ENCODE measurements at places on chromosomes 4 and X.
A peak's percentile ranks its signal among the peaks of the same experiment; 100 is the strongest.

DNA sequence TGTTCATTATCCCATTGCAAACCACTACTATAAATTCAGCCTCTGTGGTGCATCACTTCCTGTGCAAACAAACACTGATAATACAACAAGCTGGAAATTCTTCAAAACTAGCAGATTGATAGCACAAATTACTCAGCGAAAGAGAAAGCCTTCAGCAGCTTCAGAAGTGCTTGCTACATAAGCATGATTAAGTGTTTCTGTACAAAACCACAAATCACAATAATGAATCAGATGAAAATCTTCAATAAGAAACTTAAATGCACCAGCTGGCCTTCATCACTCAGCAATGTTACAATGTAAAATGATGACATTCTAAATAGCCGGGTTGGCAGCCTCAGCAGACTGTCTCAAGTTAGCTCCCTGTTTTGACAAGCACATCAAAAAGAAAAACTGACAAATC is 262.2 kb downstream of the SPOCK3 start:
- DNase-seq = no peak

- DNase-seq = no peak
Measured at GRCh38 chrX:40531056-40531826, 49.5 kb upstream of the ATP6AP2 start.

GRCh38 chr4:183157215-183157614 is 58.2 kb downstream of the WWC2 start:
- DNase-seq = no peak

DNA sequence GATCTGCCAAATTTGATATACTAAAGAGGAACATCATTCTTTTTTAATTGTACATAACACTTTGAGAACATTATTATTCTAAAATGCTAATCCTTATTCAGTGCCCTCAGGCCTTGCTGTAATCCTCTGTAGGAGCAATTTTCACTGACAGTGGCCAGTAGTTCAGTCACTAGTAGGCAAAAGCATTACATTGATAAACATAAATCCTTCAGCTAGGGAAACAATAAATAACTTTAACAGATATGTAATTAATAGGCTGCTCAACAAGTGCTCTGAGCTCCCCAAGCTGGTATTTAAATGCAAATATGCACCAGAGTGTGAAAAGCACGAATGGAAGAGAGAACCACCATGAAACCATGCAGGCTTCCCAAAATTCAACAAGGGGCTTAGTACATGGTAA is 77.7 kb upstream of the FAM47C start:
- no peak for DNase-seq

GRCh38 chrX:148588649-148589310 is 88.4 kb downstream of the AFF2 start:
- DNase-seq = no peak

GRCh38 chrX:7996414-7996813 is 69.2 kb upstream of the PNPLA4 start:
- DNase-seq = no peak

DNA sequence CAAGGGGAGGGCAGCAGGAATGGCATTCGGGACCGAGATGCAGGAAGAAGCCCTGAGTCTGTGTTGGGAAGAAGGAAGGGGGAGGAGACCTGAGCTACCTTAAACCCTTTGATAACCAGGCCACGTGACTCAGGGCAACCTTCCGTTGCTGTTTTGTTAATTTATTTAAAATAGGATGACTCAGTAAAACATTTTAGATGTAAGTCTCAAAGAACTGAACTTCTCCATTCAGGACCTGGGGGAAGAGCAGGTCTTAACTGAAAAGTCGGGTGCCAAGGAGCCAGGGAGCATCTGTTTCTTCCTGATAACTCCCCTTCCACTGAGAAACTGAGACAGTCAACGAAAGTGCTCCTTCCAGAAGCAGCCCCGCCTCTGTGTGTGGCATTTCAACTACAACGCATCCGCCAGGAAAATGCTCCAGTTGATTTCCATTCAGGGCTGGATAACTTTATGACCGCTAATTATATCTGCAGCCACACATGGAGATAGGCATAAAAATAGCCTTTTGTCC is 88.0 kb downstream of the IRF2 start:
- DNase-seq = no peak

GRCh38 chr4:14338585-14339265 is 663.6 kb upstream of the CPEB2 start:
- DNase-seq = no peak

DNA sequence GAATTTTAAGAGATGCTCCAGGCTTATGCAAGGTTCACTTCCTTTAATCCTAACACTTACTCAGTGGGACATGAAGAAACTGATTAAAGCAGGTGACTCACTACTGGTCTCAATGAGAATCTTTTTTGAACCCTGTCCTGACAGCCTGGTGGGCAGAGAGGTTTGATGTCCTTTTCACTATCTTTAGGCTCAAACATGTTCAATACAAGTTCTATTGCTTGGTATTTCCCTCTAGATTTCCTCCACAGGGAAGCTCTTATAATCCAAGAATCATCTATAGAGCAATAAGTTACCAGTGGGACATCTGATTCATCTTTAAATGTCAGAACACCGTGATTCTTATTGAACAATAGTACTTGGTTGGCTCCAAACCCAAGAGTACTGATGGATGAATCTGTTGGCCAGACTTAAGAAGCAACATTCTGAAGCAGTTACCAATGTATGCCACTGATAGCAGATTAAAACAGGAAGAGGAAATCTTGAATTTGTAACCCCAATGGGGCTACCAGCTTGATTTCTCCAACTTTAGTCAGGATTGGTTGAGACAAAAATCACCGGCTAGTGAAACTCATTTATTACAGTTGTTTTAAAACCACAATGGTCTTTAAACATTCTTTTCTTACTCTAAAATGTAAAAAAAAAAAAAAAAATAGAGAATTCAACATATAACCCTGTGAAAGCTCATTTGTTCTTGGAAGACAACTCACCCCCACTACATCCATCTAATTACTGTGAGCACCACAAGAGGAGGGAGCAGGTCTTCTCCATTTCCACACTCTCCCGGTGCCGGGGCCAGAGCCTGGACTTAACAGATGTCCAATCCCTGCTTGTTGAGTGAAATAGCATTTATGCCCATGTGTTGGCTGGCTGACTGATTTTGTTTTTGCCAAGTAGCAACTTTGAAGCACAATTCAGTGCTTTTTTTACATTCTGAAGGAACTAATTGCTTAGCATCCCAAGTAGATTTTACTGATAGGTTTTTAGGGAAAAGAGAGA is 43.3 kb downstream of the FGFBP1 start:
- DNase-seq = no peak

GRCh38 chrX:145727476-145727875 is 90.2 kb upstream of the SLITRK2 start:
- no peak for DNase-seq

DNA sequence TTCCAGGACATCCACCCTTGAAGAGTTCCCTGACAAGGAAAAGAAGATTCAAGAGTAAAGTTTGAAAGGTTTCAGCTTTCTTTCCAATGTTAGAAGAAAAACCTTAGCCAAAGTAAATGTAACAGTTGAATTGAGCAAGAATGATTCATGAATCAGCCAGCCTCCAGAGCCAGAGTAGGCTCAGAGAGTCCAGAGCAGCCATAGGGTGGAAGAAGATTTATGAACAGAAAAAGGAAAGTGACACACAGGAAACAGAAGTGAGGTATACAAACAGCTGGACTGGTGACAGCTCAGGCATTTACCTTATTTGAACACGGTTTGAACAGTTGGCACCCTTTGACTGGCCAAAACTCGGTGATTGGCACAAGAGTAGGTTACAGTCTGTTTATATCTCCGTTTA is 63.2 kb downstream of the QDPR start:
- no peak for DNase-seq

DNA sequence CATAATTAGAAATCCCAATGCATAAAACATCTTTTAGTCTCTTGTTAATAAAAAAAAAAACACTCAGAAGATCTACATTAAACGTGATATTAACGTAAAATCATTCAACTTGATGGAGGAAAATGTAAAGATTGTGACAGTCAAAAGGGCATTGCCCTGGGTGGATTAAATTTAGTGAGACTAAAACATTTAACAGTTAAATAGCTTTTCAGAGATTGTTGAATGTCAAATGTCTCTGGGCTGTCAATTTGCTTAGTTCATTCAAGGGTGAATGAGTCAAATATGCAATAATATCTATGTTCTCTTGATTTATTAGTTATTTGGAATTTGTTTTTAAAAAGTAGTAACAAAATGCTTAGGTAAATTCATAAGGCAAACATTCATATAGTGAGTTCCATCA is 836.6 kb upstream of the PCDH10 start:
- DNase-seq = no peak

DNA sequence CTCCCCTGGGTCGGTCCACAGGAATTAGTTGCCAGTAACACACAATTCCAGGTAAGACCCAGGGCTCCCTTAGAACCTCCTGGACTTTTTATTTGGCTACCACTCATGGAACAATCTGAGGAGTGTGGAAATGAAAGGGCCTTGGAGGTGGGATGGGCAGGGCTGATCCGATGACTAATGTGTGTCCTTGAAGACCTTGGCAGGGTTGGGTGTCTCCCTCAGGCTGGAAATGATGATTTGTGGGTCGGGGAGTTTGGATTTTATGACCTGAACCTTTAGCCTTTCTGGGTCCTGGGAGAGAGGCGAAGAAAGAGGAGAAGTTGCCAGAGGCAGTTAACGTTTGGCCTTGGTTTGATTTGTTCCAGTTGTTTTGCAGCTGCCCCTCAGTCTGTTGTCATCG is 425.0 kb downstream of the MID1IP1 start:
- peak; percentile 33 for DNase-seq

DNA sequence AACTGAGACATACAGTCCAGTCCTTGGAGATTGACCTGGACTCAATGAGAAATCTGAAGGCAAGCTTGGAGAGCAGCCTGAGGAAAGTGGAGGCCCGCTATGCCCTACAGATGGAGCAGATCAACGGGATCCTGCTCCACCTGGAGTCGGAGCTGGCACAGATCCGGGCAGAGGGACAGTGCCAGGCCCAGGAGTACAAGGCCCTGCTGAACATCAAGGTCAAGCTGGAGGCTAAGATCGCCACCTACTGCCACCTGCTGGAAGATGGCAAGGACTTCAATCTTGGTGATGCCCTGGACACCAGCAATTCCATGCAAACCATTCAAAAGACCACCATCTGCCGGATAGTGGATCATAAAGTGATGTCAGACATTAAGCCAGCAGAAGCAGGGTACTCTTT is 20.4 kb upstream of the FRMPD3 start:
- no peak for DNase-seq

DNA sequence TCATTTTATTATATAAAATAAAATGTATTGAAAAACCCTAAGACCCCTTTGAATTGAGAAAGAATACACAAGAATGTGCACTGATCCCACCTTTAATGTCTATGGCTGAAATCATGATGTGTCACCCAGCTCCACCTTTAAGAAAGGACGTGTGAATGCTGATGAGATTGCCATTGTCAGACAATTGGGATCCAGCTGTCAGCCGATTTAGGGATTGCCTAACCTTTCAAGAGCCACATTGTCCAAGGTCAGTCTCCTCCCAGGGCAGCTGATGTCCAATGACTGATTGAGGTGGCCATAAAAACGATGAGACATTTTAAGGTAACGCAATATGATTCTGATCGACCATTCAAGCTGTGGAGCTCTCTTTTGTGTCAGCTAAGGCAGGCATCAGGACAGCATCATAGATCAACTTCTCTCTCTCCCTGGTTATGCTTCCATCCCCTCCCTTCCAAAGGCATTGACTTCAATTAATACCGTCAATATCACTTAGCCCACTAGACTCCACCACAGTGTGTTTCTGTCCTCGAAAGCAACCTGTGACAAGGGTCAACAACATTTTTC is 1676.4 kb downstream of the PCDH7 start:
- DNase-seq = no peak

DNA sequence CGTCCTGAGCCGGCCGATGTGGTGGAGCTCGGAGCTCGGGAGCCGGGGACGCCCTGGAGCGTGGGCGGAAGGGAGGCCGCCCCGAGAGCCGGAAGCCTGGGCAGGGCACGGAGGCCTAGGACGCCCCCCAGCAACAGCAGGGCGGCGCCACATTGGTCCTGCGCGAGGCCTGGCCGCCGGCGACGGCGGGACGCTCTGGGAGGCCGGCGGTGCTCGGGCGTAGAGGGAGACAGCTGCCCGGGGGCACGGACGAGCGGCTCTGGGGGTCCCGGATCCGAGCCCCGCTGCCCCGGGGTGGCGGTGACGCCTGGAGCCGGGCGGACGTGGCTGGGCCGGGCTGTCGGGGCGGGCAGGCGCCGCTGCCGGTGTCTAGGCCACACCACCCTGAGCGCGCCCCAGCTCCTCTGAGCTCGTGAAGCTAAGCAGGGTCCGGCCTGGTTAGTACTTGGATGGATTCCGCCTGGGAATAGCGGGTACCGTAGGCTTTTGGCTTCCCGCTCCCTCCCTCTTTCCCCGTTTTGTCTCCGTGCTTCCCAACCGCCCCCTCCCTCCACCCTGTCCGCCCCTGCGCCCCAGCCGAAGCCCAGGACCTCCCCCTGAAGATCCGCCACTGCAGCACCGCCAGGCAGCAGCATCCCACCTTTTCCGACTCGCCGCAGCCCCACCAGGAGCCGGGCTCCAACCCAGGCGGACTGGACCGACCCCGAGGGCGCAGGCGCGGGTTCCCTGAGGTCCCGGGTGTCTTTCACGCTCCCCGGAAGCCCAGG is 12.1 kb downstream of the FRG2 start:
- DNase-seq = no peak

All from ovary (tissue), 10 donors.